ENCODE measurements at places on chromosomes 6 and 20.

GRCh38 chr20:15026759-15027158 lies 689.3 kb upstream of the FLRT3 start:
- DNase-seq = no peak

GRCh38 chr6:149614337-149614736 lies 34.2 kb downstream of the KATNA1 start:
- DNase-seq = no peak

- DNase-seq = no peak
Measured at GRCh38 chr6:159038914-159039884, 5.6 kb downstream of the TAGAP start.

GRCh38 chr6:142683714-142684141 lies 261.2 kb downstream of the HIVEP2 start:
- DNase-seq = no peak

- DNase-seq = no peak
Measured at GRCh38 chr6:96844530-96844929, 7.3 kb upstream of the GPR63 start.

- DNase-seq = no peak
Measured at GRCh38 chr6:139534472-139535115, 160.1 kb upstream of the CITED2 start.

DNA sequence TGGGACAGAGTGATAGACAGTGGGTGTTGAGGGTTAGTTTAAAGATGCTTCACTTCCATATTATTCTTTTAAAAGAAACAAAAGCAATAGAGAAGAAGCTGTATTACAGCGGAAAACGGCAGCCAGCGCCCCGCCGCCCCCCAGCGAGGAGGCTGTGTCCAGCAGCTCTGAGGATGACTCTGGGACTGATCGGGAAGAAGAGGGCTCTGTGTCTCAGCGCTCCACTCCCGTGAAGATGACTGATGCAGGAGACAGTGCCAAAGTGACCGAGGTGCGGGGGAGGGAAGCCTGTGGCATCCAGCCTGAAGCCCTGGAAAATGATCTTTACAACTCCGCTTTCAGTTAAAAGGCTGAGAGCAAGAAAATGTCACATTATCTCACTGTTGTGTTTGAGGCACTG lies 100.2 kb downstream of the FIG4 start:
- DNase-seq = no peak

DNA sequence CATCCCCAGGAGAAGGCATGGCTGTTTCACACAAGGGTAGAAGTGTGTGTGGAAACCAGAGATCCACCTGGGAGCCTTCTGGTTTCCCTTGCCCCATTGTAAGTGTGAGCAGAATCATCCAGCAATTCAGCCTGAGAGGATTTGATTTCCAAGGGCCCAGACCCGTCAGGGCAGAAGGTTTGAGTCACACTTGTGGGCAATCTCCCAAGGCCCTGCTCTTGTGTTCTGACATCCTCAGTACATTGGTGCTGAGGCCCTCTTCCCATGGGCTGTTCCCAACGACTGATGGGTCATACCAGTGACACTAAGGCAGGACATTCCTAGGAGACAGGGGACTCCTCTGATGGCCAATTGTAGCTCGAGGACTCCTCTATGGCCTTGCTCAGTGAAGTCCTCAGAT lies 58.2 kb upstream of the POLR1H start:
- no peak for DNase-seq

- no peak for DNase-seq
Measured at GRCh38 chr6:35273822-35274559, 14.5 kb downstream of the ZNF76 start.

GRCh38 chr6:69138148-69138547 lies 503.1 kb downstream of the ADGRB3 start:
- no peak for DNase-seq

GRCh38 chr6:3261518-3261820 lies 2.7 kb downstream of the PSMG4 start:
- DNase-seq = no peak

- no peak for DNase-seq
Measured at GRCh38 chr20:13221313-13221672, 219 bp downstream of the ISM1 start.

DNA sequence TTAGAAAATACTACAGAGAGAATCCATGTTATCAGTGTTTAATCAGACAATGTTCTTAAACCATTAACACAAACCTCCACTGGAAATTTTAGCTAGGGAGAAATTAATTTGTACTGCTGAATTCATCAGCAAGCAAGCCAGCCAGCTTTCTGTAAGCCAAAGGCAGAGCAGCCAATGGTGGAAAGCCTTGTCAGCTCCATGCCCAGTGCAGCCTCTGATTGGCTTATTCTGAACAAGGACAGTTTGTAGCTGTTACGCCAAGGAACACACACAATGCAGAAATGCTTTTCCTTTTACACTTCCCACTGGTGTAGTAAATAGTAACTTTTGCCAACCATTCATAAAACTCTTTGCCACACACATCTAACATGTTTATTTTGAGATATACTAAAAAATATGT lies 265.0 kb downstream of the TENT5A start:
- no peak for DNase-seq

- peak; percentile 28 for DNase-seq
Measured at GRCh38 chr6:89792881-89793280, 26.7 kb downstream of the MDN1 start.

- no peak for DNase-seq
Measured at GRCh38 chr6:168153553-168153952, 74.5 kb upstream of the FRMD1 start.
